Stimulated activated CD8-positive, alpha-beta memory T cell treated with anti-CD3 and anti-CD28 coated beads, Interleukin-2, amount 100 ng/mL, for 48 hours (primary cell): ENCODE measurements at places on chromosomes 6 and 20.

GRCh38 chr6:35810971-35811698, 6.0 kb downstream of the LHFPL5 start:
- no peak for DNase-seq

DNA sequence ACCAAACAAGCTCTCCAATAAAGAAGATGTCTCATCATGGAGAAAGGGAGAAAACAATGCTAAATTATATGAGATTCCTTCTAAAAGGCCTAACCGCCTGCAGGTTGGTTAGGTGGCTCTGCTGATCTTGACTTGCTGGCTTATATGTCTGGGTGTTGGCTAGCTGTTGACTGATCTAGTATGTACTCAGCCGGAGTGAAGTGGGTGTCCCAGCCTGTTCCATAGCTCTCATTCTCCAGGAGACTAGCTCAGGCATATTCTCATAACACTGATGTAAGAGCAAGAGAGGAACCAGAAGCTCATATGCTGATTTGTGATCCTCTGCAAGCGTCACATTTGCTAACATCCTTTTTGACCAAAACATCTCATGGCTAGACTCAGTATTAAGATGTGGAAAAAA, 473.0 kb downstream of the BMP2 start:
- no peak for DNase-seq

- DNase-seq = no peak
These were observed 34.7 kb downstream of the TAF4 start for GRCh38 chr20:62030834-62031434.

GRCh38 chr6:105596284-105596755, 193.4 kb upstream of the PREP start:
- no peak for DNase-seq

GRCh38 chr20:59933296-59933848, at the start of gene SYCP2:
SYCP2 (minus strand) TSS chr20:59933637; CDS start chr20:59922413, 11,224 bp downstream.
- DNase-seq = peak; percentile 36

DNA sequence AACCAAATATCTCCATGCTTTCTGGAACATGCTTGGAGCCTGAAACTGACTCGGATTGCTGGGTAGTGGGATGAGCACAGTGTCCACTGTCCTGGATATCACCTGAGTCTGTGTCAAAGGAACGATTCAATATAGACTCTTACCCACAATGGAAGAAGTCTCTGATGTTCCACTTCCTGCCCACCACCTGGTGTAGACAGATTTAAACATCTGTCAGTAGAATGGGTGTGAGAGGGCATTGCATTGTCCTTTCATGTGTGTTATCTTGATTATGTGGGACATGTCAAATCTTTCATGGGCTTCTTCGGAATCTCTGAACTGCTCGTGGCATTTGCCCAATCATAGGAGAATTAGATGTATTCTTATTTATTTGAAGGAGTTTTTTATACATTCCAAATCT, 20.8 kb downstream of the ULBP3 start:
- no peak for DNase-seq

- no peak for DNase-seq
These were observed 85.4 kb upstream of the HCRTR2 start for GRCh38 chr6:55088902-55089301.

- no peak for DNase-seq
These were observed 13.7 kb downstream of the PNLDC1 start for GRCh38 chr6:159813781-159814180.

DNA sequence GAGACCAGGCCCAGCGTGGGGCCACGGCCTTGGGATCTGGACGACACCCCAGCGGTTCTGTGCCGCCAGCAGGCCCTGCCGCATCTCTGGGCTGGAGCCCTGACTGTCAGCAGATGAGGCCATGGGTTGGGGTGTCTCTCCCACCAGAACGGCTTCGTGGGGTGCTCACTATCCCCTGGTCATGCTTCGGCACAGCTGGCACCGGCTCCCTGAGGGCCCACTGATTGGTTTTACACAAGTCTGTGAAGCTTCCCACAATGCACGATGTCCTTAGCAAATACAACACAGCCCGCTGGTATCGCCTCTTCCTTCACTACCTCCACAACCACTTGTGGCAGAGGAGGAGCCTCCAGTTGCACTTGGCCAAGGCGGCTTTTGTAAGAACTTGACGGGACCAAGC, 94.3 kb downstream of the THBS2 start:
- no peak for DNase-seq

DNA sequence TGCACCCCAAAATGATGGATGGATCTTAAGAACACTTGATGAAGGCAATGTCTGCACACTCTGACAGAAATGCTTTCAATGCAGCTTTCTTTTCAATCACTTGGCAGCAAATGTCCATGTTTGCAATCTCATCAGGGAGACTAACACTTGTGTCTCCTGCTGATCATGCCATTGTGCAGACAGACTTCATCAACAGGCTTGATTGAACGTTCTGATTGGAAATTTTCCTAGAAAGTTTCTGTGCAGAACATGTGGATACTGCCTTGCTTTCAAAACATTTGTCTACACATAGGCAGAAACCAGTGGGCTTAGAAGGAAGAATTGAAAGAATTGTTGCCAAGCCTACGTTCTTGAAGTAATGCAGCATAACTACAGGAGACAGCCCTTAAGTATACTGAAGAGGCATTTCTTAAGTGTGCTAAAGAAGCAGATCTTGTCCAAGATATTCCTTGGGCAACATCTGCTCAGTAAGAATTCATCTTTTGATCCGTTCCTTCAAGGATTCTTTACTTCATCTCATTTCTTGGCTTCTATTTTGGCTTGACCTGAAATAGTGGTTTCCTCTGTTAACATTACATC, 120.4 kb upstream of the PLCB4 start:
- no peak for DNase-seq

DNA sequence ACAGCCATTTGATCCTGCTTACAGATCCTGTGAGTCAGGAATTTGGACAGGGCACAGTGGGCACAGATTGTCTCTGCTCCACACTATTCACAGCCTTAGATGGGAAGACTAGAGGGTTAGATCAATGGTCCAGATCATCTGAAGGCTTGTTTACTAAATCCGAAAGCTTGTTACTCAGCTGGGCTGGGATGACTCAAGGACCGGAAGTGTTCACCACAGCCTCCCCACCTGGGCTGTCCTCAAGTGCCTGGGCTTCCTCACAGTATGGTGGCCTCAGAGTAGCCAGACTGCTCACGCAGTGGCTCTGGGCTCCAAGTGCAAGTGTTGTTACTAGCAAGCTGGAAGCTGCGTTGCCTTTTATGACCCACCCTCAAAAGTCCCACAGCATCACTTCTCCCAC, 75.4 kb upstream of the INSM1 start:
- no peak for DNase-seq

GRCh38 chr6:32635526-32636123, 1.6 kb upstream of the HLA-DQA1 start:
- no peak for DNase-seq

DNA sequence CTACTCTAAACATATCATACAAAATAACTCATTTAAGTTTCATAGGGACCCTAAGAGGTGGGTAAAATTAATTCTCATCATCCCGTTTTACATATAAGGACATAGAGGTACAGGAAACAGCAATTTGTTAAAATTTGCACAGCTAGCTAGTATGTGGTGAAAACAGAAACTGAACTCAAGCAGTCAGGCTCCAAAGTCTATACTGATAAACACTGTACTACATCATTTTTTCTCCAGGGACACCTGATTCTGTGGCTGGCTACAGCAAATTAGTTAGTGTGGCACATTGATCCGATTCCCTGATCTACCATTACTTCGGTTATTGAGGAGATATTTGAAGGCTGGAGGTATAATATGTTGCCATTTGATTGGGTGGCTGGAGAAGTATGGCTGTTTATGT, 36.2 kb upstream of the E2F3 start:
- no peak for DNase-seq

- DNase-seq = no peak
These were observed 55.7 kb upstream of the FERMT1 start for GRCh38 chr20:6178537-6178936.

- DNase-seq = no peak
These were observed 2.7 kb upstream of the DDR1 start for GRCh38 chr6:30881392-30882203.

DNA sequence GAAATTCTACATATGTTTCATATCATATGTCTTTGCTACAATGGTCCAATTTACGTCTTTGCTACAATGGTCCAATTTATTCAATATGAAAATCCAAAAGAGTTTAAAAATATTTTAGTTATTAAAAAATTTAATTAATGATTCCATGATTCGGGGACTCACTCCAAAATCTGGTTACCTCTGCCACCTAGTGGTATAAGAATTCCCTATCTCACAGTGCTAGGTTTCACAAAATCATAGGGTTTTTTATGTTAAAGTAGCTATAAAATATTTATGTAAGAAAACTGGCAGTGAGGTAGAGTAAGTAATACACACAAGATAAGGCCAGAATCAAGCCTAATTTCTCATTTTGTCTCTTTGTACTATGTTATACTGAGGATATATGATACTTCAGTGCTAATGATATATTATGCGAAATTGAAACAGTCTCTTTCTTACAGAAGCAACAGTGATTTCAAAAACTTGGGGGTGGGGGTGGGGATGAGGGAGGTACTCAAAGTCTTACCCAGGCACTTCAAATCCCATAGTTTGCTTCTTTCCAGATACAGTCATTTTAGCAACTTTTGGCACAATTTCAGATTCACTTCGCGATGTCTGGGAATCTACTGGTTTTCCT, 52.3 kb downstream of the HBS1L start:
- no peak for DNase-seq

DNA sequence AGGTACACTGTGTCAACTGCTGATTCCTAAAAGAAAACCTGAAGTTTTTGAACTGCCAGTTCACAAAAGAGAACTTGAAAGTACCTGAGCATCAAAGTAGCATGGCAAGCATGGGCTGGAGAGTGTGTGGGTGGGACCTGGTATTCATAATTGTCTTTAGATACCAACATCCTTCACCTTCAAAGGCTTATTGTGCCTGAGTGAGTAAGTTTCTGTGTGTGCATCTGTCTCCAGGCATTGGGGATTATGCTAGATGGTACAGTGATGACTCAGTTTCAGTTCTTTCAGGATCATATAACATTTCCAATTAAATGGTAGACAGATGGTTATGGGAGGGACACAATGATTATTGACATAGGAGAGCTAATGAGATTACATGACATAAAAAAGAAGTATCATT, 238.5 kb downstream of the ZFAND3 start:
- DNase-seq = peak; percentile 36

GRCh38 chr6:15901141-15902115, 227.5 kb upstream of the MYLIP start:
- DNase-seq = no peak

DNA sequence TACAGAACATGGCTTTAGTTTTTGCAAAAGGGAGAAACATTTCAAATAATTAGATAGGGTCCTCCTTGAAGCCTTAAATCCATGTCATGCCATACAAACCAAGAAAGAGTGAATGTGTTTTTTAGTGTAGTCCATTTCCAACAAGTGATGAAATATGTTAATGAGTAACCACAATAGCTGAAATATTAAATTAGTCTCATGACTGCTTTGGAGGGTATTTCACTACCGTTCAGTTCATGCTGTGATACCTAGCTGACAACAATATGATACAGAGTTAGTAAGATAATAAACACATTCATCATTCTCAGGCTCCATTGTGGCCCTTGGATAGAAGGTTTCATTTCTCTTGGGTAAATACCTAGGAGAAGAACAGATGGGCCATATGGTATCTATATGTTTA, 5.8 kb upstream of the ID4 start:
- no peak for DNase-seq

DNA sequence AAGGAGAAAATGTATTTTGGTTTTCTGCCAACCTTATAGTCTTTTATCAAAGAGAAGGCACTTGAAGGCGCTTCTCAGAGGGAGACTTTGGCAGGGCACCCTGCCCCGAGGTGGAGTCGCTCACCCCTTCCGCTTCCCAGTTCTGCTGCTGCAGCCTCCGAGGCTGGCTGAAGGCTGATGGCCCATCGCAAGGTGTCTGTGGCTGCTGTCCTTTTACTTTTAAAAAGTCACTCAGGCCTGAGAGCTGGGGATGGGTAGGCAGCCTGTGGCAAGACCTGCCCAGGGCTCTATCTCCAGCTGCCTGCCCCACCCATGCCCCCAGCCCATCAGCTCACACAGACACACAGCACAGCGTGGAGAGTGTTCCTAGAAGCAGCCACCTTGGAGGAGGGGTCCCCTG, 206.6 kb upstream of the CST7 start:
- DNase-seq = no peak

GRCh38 chr20:25297141-25297905, 49.4 kb downstream of the PYGB start:
- no peak for DNase-seq

GRCh38 chr20:47490795-47491194, 10.9 kb upstream of the NCOA3 start:
- no peak for DNase-seq

DNA sequence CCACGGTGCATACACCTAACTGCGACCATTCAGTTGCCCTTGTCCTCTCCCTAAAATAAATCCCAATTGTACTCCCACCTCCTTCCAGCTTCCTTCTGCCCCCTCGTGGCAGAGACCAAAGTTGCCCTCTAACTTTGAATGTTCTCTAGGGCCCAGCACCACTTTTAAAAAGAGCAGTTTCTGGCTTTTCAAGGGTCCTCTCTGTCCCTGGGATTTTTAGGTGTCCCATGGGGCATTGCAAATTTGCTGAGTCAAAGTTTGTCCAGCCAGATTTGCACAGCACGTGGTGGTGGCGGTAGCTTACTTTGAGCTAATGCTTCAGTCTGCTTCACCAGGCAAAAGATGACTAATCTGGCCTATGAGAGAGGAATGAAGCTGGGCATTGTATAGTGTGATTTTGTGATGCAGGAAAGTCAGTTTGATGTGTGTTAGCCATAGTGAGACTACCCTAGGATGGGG, 100.2 kb downstream of the PERP start:
- DNase-seq = no peak

DNA sequence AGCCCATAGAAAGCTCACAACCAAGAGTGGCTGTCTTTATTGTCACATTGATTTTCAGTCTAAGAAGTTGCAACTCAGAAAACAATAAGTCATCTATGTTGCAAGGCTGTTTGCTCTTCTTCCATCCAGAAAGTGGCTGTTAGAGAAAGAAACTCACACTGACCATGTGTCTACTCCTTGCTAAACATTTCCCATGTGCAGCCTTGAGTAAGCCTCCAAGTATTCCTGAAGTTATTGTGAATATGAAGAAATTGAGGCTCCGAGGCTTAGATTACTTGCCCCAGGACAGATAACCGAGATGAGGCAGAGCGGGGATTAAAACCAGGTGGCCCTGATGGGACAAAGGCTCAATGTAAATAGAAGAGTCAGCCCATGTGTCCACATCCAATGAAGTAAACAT, 105.0 kb downstream of the SPTLC3 start:
- no peak for DNase-seq
